ENCODE measurements at places on chromosomes 6 and 20. TPM values are rescaled to one million over a fixed set of nuclear protein-coding genes. Genes with fewer than 3 reads are reported as not detected.
A peak's percentile ranks its signal among the peaks of the same experiment; 100 is the strongest.

Gene PKIG
- total RNA-seq = 186 TPM

Gene CYB5R4
- total RNA-seq = 9.1 TPM

Gene OR2H2
- total RNA-seq = not detected

Gene SLC9A8
- total RNA-seq = 9.2 TPM

Gene RAMACL
- 4.7 TPM for total RNA-seq

Gene GABRR1
- total RNA-seq = not detected

Gene MAFB
- total RNA-seq = 75.0 TPM

DNA sequence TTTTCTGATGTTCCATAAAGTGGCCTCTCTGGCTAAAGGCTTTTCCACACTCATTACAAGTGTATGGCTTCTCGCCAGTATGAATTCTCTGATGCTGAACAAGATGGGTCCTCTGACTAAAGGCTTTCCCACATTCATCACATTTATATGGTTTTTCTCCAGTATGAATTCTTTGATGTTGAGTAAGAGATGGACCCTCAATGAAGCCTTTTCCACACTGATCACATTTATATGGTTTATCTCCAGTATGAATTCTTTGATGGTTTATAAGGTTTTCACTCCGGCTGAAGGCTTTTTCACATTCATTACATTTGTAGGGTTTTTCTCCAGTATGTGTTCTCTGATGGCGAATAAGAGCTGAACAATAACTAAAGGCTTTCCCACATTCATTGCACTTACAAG is 20.4 kb downstream of the ZNF184 start:
- DNase-seq = no peak

DNA sequence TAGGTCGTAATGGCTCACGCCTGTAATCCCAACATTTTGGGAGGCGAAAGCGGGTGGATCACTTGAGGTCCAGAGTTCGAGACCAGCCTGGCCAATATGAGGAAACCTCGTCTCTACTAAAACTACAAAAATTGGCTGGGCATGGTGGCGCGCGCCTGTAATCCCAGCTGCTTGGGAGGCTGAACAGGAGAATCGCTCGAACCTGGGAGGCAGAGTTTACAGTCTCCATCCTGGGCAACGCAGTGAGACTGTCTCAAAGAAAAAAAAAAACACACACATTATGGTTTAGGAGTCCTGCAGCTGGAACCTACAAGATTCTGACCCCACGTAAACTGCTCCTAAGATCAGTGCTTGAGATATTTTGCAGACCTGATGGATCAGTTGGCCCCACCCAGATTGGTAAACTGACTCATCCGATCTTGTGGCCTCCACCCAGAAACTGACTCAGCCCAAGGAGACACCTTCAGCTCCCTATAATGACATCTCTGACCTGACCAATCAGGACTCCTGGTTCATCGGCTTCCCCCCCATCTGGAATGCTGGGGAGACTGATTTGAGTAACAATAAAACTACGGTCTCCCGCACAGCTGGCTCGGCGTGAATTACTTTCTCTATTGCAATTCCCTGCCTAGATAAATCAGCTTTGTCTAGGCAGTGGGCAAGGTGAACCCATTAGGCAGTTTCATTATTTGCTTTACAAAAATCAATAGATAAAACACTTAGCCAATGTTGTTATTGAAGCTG is 96.2 kb upstream of the BTN3A2 start:
- no peak for DNase-seq

GRCh38 chr20:9506964-9507369 is 7.4 kb upstream of the LAMP5 start:
- DNase-seq = no peak

DNA sequence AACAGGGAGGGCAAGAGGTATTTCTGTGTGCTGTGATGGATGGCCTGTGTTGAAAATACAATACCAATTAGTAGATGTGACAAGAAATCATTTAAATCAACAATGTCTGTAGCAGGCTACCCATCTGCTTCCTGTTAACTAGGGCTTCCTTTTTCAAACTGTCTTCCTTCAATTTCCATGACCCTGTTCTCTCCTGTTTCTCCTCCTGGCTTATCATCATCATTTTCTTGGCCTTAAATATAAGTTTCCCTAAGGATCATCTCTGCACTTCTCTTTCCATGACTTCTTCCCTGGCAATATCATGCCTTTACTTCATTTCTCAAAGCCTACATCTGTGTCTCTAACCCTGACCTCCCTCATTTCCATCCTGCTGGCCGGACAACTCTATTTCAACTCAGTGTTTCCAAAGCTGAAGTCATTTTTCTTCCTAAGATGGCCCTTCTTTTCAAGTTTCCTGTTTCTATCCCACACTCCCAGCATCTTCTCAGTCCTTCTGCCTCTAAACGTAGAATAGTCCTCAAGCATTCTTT is 18.2 kb downstream of the ZC2HC1B start:
- DNase-seq = no peak

- peak; percentile 54 for DNase-seq
Observed at GRCh38 chr20:11229772-11230171, 556.0 kb upstream of the JAG1 start.

DNA sequence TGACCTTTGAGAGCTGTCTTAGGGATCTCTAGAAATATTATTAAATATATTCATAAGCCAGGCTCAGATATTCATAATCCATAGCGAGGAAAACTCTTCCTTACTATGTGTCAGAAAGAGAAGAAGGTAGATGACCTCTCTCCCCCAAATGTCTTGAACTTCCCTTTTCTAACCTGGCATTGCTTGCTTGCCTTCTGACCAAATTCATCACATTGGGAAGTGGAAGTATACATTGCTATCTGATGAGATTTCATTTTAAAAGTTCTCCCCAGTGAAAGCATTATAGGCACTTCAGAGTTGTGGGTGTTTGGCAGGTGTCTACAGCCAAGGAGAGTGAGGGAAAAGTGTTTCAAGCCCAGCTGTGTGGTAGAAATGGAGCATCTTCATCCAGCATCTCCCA is 197.3 kb downstream of the ZFAND3 start:
- no peak for DNase-seq

DNA sequence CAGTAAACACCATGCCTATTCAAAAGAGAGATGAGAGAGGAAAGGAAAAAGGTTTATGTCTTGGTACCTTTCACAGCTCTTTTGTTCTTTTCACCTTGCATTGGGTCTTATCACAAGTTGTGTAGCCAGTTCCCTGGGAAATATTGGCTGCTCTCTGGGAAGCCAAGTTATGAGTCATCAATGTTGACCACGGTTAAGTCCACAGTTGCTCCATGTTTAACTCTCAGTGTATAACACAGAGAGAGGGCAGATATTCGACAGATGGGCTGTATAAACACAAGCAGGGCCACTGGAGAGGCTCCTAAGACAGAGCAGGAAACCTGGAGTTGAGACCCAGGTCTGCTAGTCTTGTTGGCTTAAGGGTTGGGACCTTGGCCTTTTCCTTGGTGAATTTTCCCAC is 718.6 kb downstream of the QKI start:
- no peak for DNase-seq

DNA sequence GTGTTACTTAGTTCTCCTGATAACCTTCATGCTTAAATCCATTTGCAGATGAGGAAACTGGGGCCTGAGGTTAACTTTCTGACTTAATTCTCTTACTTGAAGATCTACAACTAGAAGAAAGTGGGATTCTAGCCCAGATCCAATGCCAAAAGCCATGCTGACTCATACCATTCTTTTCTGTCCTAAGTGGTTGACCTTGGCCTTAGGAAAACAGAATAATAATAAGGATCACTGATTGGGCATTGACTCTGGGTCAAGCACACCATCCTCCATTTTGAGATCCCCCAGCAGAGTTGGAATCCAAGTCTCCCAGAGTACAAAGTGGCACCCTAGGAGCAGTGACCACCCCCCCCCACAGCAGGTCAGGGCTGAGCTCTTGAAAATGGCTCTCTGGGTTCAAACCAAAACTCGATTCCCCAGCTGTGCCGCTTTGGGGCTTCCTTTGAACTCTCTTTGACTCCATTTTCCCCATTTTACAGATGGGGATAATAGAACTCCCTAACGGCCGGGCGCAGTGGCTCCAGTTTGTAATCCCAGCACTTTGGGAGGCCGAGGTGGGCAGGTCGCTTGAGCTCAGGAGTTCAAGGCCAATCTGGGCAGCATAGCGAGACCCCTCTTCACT is 12.8 kb upstream of the ZNF217 start:
- DNase-seq = no peak

GRCh38 chr6:35091346-35092083 is 49.6 kb downstream of the TCP11 start:
- no peak for DNase-seq

DNA sequence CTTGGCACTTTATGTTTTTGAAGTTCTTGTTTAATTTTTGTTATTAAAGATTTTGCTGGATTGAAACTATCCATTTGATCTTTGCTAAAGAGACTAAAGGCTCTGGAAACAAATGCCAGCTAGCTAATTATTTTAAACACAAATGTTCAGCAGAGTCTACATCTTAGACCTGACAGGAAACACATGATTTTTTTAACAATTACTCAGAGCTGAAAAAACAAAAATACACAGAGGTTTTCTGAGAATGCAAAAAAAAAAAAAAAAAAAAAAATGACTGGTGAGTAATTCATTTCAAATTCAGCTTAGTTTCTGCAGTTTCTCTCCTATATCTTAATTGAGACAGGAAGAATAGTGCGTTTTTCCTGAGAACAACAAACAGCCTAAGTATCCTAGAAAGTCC is 448.0 kb downstream of the TENT5A start:
- DNase-seq = no peak

DNA sequence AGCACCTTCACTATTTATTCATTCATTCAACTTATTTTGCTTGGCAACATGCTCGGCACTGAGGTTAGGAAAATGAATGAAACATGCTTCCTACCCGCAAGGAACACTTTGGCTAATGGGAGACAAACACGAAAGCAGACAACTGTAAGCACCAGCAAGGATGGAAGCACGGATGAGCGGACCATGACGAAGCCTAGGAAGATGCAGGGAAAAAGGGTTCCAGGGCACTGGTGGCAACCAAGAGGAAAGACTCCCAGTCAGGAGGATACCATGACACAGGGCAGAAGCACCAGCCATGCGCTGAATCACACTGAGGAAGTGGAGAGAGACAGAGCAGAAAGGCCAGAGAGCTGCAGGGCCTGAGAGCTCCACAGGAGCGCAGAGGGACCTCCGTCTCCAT is 9.8 kb downstream of the PDE10A start:
- DNase-seq = no peak

DNA sequence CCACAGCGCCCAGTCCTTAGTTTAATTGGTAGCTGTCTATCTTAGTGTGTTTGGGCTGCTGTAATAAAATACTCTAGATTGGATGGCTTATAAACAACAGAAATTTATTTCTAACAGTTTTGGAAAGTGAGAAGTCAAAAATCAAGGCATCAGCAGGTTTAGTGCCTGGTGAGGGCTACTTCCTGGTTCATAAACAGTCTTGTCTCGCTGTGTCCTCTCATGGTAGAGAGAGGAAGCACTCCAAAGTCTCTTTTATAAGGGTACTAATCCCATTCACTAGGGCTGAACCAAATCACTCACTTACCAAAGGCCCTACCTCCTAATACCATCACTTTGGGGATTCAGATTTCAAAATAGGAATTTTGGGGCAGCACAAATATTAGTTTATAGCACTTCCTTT is 336.9 kb upstream of the RSPO3 start:
- no peak for DNase-seq

DNA sequence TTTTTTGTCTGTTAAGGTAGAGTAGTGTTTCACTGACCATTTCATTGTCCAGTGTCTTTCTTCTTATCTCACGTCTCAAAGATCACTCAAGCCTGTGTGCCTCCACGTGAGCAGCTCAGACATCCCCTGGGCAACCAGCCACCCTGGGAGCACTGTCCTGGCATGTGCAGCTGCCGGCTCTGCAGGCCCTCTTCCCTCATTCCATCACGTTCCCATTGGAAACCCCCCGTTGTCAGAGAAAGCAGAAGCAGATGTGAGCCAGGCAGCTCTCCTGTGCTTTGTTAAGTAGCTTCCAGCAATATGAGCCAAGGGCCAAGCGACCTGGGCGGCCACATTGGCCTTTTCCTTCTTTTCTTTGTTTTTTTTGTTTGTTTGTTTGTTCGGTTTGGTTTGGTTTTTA is 233.2 kb upstream of the SYNDIG1 start:
- DNase-seq = no peak

- DNase-seq = no peak
Observed at GRCh38 chr6:74720923-74721322, 484.9 kb downstream of the COL12A1 start.

Measured in thoracic aorta (tissue), 2 donors.